ENCODE measurements at places on chromosomes 4 and X.

DNA sequence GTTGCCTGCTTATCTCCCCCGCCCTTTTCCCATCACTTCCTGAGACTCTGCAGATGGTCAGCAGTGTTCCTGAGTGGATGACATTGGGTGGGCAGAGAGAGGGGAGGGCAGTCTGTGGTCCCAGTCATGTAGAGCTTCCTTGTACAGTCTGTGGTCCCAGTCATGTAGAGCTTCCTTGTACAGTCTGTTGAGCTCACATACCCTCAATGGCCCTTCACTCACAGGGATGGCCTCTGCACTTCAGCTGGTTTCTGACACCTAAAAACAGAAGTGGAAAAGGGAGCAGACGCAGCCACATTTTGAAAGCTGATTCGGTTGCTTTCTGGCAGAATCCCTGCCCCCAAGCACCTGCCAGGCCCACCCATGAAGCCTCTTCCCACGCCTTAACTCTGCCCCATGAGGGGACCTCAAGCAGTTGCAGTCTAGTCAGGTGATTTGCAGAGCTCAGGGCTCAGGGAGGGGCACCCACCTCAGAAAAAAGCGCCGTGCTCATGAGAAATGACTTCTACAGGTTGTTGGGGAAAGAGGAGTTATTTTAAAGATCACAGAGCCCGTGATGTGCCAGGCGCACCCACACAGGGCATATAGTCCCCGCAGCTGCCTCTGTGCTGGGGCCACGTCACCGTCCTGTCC lies 3.6 kb upstream of the TMEM271 start:
- no peak for DNase-seq

- DNase-seq: no peak
These were observed 5.8 kb downstream of the NKX6-1 start for GRCh38 chr4:84493092-84493850.

GRCh38 chrX:9995855-9996339 lies 28.7 kb downstream of the CLDN34 start:
- peak; percentile 53 for DNase-seq

- no peak for DNase-seq
These were observed 127.6 kb upstream of the INTU start for GRCh38 chr4:127505203-127505602.

- peak; percentile 20 for DNase-seq
These were observed 348.5 kb downstream of the MID1IP1 start for GRCh38 chrX:39149761-39150160.

GRCh38 chr4:51825341-51825740 lies 17.6 kb upstream of the DCUN1D4 start:
- no peak for DNase-seq

GRCh38 chr4:6252051-6252450 lies 17.6 kb upstream of the WFS1 start:
- DNase-seq: no peak

GRCh38 chr4:173169178-173169427 lies 492 bp downstream of the GALNT7 start:
- DNase-seq: no peak

- DNase-seq: no peak
These were observed 202.9 kb downstream of the CFAP299 start for GRCh38 chr4:80538276-80538926.
